ENCODE measurements at places on chromosomes 1 and 21.

- peak; percentile 77 for DNase-seq
These were observed 34.8 kb downstream of the ACOT7 start for GRCh38 chr1:6358757-6359201.

GRCh38 chr1:30191154-30191702, 532.2 kb downstream of the MATN1 start:
- DNase-seq: peak; percentile 96

GRCh38 chr21:44803651-44804050, 2.0 kb upstream of the UBE2G2 start:
- DNase-seq: no peak

- peak; percentile 68 for DNase-seq
These were observed 52.0 kb downstream of the SLC9A1 start for GRCh38 chr1:27102707-27103468.

GRCh38 chr1:92459871-92460320, 26.8 kb downstream of the GFI1 start:
- no peak for DNase-seq

GRCh38 chr1:191022856-191023255, 545.2 kb upstream of the BRINP3 start:
- no peak for DNase-seq

- DNase-seq: no peak
These were observed 585.5 kb downstream of the AJAP1 start for GRCh38 chr1:5239911-5240310.

GRCh38 chr1:225911191-225912130, 12.6 kb downstream of the PYCR2 start:
- DNase-seq: peak; percentile 35

GRCh38 chr1:76086597-76086996, 12.1 kb downstream of the ST6GALNAC3 start:
- no peak for DNase-seq

All from umbilical cord (tissue), 2 donors.